Stimulated activated CD8-positive, alpha-beta memory T cell treated with anti-CD3 and anti-CD28 coated beads, Interleukin-7, amount 100 ng/mL, for 1 hour (primary cell): ENCODE measurements at places on chromosomes 7 and 10.

DNA sequence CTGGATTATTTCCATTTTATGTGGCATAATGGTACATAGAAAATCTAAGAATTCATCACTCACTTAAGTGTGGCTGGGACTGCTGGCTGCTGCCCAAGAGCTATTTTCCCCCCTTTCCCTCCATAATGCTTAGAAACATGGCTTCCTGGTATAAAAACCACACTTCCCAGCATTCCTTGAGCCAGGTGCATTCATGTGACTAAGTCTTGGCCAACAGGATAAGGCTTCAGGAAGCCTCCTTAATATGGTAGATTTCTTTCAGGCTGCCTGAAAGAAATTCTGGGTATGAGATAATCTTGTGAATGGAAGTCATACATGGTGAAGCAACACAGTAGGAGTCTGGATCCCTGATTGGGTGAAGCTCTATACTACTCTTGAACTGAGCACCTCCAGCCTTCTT is 178.0 kb downstream of the JAZF1 start:
- no peak for DNase-seq

GRCh38 chr10:133293810-133294119 is 14.9 kb downstream of the TUBGCP2 start:
- no peak for DNase-seq

DNA sequence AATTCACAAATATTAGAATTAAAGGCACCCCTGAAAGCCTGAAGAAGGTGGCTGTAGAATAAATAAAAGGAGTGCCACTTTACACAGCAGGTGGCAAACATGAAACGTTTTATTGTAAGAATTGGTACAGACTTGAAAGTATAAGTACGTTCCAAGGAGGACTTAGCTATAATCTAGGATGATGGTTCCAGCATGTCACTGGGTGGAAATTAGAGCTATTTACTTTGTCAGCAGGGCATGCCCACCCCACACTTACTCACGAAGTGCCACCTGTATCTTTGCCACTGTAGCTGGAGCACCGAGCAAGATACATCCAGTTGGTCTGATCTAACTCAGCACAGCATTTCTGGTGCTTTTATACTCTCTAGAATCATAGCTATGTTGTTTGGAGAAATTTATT is 97.8 kb downstream of the GRM8 start:
- DNase-seq, result no peak

DNA sequence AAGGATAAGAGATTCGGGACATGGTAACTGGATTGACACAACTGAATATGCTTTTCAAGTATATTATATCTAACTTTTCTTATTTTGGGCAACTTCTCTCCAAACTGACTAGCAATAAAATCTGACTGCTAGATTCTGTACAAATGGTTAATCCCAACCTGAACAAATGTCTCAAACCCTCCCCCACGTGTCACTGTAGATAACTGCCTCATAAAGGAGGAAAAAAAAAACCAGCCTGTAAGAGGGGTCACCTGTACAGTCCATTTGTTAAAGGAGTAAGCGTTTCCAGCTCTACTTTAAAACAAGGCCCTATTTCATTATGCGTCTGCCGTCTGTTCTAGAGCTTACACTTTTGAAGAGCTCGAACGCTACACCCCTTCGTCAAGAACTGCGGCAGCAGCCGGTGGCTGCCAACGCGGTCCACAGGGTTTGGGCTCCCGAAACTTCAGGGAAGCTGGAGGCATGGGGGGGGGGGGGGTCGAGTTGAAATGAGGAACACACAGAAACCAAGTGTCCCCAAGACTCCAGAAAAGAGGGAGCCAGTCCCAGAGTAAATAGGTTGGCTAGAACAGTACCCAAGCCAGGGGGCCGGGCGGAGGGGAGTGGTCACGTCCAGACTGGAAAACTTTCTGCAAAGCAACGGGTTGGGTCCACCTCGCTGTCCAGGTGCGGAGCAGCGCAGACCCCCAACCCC is 492 bp downstream of the COG5 start:
- no peak for DNase-seq

- no peak for DNase-seq
Measured at GRCh38 chr7:5359344-5359743, 64.3 kb downstream of the TNRC18 start.

DNA sequence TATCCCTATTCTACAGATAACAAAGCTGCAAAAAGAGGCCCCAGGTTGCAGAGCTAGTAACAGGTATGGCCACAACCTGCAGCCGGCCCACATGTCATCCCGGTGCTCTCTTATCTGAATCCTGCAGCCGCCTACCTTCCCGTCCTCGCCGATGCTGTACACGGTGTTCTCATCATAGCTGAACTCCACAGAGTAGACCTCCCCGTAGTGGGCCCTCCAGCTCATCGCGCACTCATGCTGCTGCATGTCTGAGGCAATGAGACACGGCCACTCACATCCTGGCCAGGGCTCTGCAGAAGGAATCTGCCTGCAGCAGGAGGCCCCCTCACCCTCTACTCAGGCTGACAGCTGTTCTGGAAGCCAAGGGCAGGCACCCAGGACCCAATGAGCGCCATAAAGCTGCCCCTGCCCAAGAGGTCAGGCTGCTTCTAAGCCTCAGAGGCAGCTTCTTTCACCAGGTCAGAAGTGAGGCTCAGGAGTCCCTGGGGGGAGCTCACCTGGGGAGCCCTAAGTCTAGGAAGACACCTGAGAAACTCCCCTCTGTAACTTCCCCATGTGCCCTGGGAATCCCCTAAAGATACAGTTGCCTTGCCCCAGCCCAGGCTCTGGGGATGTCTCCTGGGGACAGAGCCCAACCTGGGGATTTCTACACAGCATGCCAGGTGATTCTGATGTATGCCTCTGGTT is 17.9 kb upstream of the CYREN start:
- DNase-seq, result no peak

DNA sequence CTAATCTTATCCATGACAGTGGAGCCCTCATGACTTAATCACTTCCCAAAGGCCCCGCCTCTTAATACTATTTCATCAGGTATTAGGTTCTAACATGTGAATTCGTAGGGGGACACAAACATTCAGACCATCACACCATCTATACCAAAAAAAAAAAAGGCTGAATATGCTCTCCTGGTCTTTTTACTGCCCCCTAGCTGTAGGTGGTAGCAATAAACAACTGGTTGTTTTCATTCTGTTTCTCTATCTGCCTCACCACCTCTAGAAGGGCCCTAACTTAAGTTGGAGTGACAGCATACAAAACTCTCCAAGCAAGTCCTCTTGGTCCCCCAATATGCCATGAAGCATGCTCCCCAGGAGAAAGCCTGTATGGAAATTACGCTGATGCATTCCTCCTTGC is 94.1 kb downstream of the GRM8 start:
- DNase-seq, result no peak

DNA sequence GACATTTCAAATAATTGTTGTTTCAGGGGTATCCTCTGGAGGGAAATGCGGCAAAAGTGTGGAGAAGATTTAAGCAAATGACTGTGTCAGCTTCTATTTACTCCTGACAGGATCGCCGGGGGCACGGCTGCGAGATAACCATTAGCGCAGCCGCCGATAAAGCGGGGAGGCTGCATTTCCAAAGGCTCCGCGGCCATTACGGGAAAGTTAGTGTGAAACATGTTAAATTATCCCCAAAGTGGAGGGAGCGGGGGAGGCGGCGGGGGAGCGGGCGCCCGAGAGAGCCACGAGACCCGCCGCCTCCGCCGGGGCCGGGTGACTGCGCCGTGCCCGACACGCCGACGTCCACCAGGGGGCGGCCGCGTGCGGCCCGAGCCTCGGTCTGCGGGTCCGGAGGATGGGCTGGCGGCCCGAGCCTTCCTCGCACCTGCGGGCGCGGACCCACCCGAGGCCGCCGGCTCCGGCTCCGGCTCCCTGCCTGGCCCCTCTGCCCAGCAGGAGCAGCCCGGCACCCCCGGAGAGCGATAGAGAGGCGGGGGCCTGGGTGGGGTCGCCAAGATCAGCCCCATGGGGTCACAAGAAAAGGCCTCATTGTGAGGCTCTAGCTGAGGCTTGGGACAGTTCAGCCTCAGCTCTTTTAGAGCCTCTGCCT is 74.4 kb upstream of the PAX2 start:
- DNase-seq, result no peak

- DNase-seq, result no peak
Measured at GRCh38 chr7:4028221-4028620, 653.9 kb upstream of the FOXK1 start.
